ENCODE measurements at places on chromosomes 7 and 10.

GRCh38 chr7:155962191-155962967 lies 150.1 kb upstream of the SHH start:
- no peak for DNase-seq

DNA sequence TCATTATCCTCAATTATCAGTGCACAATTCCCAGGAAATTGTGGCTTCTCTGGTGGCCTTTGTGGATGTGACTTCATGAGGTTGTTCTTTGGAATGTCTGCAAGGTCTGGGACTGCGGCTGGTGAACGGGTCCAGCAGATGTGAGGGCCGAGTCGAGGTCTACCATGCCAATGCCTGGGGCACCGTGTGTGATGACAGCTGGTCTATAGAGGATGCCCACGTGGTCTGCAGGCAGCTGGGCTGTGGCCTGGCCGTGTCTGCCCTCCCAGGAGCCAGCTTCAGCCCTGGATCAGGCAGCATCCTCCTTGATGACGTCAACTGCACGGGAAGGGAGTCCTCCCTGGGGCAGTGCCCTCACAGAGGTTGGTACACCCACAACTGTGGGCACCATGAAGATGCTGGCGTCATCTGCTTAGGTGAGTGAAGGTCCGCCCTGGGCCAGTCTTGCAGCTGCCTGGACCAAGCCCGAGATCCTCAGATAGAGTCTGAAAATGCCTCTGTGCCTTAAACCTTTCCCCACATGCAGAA lies 46.9 kb downstream of the CUZD1 start:
- no peak for DNase-seq

DNA sequence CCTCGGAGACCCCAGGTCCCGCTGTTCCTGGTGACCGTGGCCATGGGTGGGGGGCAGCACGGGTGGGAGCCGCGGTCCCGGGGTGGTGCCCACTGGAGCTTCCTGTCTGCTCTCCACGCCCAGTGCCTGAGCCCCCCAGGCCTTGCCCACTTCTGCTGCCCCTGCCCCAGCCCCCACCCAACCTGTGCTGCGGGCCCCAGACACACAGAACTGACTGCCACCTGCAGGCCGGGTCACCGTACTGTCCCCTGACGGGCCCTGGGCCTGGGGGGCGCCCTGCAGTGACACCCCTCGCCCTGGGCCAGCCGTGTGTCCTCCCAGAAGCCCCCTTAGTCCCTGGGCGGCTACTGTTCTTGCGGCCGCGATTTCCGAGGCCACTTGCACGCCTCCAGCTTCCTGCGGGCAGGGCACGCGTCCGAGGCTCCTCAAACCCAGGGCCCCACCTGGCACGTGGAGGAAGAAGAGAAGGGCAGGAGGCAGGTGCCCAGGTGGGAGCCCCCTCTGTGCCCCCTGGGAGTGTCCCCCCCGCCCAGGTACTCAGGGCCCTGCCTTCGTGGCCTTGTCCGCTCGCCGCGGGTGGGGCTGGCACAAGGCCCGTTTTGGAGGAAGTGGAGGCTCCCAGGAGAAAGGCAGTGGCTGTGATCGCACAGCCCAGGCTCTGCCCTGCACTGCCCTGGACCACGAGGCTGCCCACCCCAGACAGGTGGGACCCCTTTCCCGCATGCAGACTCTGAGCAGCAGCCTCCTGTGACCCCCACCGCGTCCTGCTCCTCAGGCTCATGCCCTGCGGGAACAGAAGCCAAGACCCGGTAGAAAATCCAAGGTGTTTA lies 10.4 kb downstream of the TMEM184A start:
- DNase-seq: no peak

- DNase-seq: no peak
Measured at GRCh38 chr10:5977471-5978229, at the start of gene IL15RA. IL15RA (minus strand) TSS chr10:5977543; CDS start chr10:5977492, 51 bp downstream.

GRCh38 chr10:44913350-44914081 lies 2.4 kb downstream of the TMEM72 start:
- DNase-seq: no peak

GRCh38 chr10:79084012-79084971 lies 15.5 kb downstream of the ZMIZ1 start:
- DNase-seq: no peak

DNA sequence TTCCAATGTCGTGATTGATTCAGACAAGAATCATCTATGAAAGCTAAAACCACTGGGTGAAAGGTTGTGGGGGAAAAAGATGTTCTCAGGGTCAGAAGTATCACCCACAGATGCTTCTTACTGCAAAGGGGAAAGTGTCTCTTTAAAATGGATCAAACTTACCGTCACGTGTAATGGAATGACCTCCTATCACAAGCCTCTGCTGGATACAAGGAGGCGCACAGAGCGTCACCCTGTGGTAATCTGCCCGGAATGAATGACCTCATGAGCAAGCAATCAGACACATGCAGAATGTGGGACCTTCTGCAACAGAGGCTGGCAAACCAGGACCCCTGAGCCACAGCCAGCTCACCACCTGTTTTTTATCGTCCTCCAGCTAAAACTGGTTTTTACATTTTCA lies 33.0 kb downstream of the WIPF3 start:
- DNase-seq: no peak

DNA sequence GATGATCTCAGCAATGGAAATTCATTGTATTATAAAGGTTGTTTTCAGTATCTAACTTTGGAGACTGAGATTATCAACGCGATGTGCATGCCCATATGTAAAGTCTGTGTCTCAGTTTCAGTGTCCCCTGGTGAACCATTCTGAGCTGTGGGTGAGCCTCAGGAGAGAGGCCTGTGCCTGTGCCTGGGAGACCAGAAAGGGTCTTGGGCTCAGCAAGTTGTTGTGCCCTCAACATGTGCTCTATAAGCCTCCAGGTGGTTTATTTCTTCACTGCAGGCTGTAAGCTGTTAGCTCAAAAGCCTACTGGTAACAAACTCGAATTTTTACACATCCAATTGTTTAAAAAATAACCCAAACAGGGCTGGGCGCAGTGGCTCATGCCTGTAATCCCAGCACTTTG lies 151.9 kb downstream of the PKD1L1 start:
- no peak for DNase-seq

DNA sequence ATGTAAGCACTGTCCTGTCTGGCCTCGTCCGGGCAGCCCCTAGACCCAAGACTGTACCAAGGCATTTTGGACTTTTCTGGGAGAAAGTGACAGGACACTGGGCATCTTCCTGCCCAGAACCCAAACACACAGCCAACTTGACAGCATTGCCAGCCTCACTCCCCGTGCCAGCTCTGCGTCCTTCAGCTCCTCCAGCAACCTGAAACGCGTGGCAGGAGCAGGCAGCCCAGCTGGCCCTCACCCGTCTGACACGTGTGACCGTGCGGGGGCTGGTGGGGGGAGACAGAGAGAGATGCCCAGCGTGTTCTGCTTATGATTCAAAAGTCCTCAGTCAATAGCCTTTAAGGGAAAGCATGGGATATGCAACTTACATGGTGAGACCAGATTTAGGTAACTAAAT lies 50.3 kb upstream of the SLC29A3 start:
- DNase-seq: no peak

DNA sequence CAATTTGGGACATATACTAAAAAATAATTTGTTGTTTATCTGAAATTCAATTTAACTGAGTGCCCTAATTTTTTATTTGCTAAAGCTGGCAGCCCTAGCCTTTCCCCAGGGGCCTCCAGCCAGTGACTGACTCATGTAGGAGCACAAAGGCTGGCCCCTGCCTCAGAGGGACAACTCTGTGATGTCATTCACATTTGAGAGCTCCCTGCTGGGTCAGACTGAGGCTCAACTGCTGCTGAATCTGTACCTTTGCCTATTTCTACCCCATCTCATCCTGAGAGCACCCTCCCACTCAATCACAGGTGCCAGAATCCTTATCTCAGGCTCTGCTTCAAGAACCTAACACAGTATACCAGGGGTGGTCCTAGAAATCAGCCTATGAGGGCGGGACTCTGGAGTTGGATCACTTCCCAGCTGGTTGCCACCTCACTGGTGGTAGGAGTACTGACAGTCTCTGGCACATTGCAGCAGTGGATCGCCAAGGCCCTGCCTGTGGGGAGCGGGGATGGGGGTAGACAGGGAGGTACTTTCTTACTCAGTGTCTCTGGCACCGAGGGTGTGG lies 11.6 kb downstream of the GCK start:
- no peak for DNase-seq

Data from cortex of kidney (tissue), 1 donor.